ENCODE measurements at places on chromosomes 5 and 9.

DNA sequence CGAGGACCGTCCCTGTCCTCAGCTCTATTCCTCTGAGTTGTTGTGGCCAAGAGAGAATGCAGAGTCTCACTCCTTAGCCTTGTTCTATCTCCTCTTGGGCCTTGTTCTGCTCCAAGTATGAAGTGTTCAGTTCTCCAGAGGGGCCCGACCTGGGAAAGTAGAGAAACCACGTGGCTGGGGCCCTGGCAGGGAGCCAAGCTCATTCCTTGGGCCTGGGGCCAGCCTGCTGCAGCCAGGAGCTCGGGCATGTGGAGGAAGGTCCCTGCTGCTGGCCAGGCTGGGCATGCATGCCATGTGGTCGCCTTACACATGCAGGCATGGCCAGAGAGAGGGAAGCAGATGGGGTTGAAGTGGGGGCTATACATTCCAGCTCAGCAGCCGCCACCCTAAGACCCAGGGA is 60.7 kb downstream of the COL27A1 start:
- DNase-seq: no peak

- no peak for DNase-seq
Measured at GRCh38 chr5:98638701-98639100, 134.8 kb upstream of the RGMB start.

- DNase-seq: no peak
Measured at GRCh38 chr5:173923218-173924095, 35.3 kb downstream of the CPEB4 start.

DNA sequence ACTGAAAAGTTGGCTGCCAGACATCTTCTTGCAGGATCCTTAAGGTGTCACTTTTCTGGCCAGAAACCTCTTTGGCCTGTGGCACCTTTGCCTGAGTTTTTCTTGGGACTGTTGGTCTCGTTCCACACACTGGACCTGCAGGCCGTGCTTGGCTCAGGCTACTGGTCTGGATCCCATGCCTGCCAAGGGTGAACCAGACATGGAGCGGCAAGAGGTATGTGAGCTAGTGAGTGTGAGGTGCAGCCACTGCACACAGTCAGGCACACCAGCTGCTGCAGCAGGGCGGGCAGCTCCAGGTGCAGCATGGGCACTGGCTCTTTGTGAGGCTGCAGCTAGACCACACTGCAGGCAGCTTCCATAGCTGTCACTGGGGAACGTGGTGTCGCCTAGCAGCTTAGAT is 47.9 kb downstream of the NDUFAF2 start:
- no peak for DNase-seq

DNA sequence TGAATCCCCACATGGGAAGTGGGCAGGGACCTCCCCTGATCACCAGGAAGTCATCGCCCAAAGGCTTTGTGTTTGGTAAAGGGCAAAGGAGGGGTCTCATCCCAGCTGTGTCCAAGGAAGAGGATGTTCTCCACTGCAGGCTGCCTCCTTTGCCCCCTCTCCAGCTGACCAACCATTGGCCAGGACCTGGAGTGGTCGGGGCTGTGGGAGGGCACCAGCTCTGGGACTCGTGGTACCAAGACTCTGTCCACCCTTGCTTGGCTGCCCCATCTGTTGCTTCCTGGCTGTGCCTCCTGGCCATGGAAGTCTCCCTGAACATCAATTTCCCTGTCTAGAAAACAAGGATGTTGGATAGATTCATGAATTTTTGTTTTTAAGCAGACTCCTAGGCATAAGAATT is 34.1 kb downstream of the COL15A1 start:
- DNase-seq: no peak

DNA sequence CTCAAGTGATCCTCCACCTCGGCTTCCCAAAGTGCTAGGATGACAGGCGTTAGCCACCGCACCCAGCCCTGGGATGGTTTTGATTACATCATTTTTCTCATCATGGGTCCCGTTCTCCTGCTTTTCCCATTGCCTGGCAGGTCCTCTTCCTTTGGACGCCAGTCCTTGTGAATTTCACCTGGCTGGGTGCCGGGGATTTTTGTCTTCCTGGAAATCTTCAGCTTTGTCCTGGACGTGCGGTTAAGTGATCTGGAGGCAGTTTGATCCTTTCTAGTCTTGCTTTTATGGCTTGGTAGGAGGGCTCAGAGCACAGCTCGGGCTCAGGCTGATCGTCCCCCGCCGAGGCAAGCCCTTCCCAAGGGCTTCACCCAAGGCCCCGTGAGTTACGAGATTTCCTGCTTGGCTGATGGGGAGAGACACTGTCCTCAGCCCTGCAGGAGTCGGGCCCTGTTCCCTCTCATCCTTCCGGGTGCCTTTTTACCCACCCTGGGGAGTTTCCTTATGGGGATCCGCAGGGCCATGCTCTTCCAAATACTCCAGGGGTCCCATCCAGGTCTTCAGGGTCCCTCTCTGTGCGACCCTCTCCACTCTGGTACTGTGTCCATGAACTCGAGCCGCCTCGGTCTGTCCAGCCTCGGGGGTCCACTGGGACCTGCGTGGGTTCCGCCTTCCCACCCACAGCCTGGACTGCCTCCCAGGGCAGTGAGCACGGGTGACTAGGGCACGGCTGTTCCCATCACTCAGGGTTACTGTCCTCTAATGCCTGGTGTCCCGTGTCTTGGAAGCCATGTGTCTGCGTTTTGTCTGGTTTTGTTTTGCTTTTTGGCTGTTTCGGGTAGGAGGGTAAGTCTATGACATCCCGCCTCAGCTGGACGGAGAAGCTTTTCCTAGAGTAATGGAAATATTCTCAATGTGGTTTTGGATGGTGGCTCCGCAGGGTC is 22.3 kb upstream of the EGFL7 start:
- no peak for DNase-seq

GRCh38 chr5:130966990-130967525 is 198.0 kb downstream of the HINT1 start:
- DNase-seq: no peak

DNA sequence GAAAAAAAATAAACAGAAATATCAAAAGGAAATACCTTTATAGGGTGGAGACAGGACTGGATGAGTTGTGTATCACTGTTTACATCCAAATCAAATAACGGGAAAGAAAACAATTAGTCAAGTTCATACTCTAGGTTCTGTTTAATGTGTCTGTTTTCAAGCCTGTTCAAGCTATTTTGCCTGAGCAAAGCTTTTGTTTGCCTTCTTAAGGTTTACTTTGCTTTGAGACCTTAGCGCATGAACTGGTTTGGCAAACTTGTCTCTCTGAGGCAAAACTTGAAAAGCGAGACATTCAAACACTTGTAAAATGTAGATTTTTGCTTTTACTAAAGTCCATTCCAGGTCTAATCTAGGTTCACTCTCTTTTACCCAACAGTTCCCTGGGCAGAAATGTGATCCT is 174.1 kb upstream of the RFX3 start:
- no peak for DNase-seq

Data from central memory CD4-positive, alpha-beta T cell (primary cell).